ENCODE measurements at places on chromosomes 7 and 10.
A peak's percentile ranks its signal among the peaks of the same experiment; 100 is the strongest.

GRCh38 chr10:81248886-81249285, 626.1 kb upstream of the NRG3 start:
- DNase-seq = no peak

DNA sequence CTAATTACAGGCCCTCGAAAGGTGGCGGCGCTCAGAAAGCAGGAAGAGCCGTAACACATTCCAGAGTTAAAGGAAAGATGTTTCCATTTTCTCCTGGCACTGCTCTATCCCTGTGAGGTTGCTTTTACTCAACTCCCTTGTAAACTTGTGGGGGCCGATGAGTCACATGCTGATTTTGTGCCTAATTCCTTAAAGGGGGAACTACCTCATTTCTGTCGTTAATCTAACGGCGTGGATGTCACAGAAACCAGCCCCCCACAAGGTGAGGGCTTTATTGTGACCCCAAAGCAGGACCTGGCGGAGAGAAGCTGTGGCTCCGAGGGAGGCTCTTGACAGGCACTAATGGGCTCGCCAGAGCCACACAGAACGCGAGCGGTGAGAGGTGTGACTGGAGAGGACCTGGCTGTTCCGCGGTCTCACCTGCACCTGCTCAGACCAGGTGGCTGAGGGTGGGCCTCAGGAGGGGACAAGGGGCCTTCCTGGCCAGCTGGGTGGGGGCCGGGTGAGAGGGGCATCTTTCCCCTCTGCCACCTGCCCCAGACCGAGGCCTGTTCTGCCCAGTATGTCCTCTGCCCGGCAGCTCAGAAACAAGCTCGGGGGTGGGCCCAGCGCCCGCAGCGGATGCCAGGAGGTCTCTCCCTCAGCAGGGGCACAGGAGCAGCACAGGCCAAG, 50.9 kb downstream of the CALML3 start:
- DNase-seq = no peak

- DNase-seq = no peak
These were observed 162.5 kb upstream of the MALRD1 start for GRCh38 chr10:18886102-18886501.

DNA sequence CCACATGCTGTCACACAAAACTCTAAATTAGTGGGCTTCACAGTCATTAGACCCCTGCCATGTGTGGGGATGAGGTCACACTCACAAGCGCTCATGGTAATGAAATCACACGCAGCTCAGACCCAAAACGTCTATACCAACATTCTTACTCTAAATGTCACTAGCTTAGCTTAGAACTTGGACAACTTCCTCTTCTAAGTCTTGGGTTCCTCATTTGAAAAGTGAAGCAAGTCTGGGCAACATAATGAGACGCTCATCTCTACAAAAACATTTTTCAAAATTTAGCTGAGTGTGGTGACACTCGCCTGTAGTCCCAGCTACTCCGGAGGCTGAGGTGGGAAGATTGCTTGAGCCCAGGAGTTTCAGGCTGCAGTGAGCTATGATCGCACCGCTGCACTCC, 92.7 kb upstream of the MACROH2A2 start:
- no peak for DNase-seq

DNA sequence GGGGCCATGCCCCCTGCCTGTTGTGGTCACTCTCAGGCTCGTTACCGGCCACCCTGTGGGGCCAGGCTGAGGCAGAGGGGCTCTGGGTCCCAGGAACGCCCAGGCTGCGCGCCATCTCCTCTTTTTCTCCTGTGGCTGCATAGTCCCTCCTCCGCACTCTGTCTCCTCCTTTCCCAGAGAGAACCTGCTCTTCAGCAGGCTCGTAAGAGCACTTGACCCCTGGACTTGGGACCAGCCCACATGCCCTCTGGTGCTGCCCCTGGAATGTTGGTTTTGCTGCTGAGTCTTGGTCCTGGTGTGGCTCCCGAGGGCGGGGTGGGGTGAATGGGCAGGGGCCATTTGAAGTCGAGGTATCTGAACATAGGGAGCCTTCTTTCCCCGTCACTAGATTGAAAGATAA, 6.6 kb upstream of the BHLHA15 start:
- no peak for DNase-seq

DNA sequence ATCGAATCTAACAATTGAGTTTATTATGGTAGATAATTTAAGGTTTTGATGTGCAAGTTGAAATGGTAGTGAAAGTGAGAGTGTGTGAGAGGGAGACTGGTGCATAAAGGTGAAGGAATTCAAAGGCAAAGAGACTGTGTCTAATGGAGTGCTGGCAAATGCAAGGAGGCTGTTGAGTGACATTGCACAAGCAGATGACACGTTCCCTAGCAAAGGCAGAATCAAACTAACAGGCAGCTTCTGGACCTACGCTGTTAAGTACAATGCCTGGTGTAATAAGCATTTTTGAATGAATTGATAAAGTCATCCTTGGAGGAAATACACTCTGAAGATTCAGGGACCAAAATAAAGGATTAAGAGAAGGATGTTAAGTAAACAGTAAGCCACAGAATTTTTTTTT, 11.7 kb upstream of the GPR141 start:
- no peak for DNase-seq

- DNase-seq = no peak
These were observed 39.9 kb downstream of the APBB1IP start for GRCh38 chr10:26478061-26478460.

- DNase-seq = no peak
These were observed 134.1 kb downstream of the MAGI2 start for GRCh38 chr7:79319369-79319768.

DNA sequence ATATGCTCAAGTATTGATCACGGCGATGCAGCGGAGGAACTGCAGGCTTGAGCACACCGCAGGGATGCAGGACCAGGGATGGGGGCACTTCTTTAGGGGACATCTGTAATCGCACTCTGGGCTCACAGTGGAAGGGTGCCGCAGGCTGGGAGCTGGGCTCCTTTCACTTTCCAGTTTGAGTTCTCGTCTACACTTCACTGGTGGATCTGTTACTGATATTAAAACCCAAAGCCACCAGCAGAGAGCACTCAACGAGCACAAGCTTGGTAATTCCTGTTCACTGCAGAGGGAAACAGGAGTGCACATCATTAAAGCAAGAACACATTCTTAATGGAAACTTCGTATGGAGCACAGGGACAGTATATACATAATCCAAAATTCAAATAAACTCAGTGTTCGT, 91.3 kb downstream of the PARD3 start:
- DNase-seq = peak; percentile 48

DNA sequence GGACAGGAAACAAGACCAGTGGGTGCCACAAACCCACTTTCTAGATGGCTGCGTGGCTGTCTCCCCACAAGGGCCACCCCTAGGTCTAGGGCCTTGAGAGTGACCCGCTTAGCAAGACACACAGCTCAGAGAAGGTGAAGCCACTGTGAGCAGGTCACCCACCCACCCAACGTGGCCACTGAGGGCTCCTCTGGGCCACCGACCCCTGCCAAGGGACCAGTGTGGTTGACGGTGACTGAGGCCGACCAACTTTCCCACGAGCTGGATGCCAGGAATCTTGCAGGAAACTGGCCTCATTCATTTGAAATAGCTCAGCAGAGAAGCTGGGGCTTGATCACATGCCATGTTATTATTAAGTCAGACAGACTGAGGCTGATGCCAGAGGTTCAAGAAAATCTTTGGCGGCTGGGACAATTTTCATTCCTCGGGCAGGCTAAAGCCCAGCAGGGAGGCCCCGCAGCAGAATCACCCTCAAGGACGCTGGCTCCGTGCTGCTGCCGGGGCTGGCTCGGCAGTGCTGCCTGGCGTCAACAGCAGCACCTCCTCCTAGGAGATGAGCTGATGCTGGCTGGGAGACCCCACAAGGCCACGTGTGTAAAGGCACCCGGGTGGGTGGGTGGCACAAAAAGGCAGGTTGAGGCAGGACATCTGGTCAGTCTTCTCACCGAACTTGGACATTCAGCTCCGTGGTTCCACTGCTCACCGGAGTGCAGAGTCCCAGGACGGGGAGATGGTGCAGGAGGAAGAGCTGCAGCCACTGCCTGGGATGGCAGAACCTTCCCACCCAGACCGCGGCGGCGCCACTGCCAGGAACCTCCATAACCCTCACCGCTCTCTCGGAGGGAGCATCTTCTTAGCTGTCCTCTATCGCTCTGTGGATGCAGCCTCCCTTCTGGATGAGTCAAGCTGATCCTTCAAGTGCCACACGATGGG, 57.8 kb downstream of the ZRANB1 start:
- DNase-seq = no peak

DNA sequence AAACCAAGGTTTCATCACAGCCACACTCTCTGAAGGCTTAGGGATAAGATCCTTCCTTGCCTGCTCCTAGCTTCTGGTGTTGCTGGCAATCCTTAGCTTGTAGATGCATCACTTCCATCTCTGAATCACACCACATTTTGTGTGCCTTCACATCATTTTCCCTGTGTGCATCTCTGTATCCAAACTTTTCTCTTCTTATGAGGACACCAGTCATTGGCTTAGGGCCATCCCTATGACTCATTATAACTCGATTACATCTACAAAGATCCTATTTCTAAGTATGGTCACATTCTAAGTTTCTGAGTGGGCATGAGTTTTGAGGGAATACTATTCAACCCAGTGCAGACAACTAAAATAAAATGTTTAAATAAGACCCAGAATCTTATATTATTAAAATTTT, 121.7 kb downstream of the C7orf25 start:
- DNase-seq = no peak

- DNase-seq = no peak
These were observed 286.0 kb downstream of the RNLS start for GRCh38 chr10:88297103-88297502.

GRCh38 chr10:95352684-95353083, 61.9 kb upstream of the PDLIM1 start:
- DNase-seq = no peak

GRCh38 chr10:71801361-71801760, 28.0 kb upstream of the VSIR start:
- no peak for DNase-seq

GRCh38 chr10:54402576-54402975, 398.5 kb downstream of the PCDH15 start:
- no peak for DNase-seq

GRCh38 chr7:128021366-128021765, 9.9 kb downstream of the LRRC4 start:
- DNase-seq = no peak

GRCh38 chr10:95249467-95249866, 41.3 kb downstream of the PDLIM1 start:
- DNase-seq = no peak

- no peak for DNase-seq
These were observed 335.8 kb upstream of the MKI67 start for GRCh38 chr10:128461991-128462390.

GRCh38 chr7:70787286-70787685, 344.7 kb upstream of the GALNT17 start:
- DNase-seq = no peak

DNA sequence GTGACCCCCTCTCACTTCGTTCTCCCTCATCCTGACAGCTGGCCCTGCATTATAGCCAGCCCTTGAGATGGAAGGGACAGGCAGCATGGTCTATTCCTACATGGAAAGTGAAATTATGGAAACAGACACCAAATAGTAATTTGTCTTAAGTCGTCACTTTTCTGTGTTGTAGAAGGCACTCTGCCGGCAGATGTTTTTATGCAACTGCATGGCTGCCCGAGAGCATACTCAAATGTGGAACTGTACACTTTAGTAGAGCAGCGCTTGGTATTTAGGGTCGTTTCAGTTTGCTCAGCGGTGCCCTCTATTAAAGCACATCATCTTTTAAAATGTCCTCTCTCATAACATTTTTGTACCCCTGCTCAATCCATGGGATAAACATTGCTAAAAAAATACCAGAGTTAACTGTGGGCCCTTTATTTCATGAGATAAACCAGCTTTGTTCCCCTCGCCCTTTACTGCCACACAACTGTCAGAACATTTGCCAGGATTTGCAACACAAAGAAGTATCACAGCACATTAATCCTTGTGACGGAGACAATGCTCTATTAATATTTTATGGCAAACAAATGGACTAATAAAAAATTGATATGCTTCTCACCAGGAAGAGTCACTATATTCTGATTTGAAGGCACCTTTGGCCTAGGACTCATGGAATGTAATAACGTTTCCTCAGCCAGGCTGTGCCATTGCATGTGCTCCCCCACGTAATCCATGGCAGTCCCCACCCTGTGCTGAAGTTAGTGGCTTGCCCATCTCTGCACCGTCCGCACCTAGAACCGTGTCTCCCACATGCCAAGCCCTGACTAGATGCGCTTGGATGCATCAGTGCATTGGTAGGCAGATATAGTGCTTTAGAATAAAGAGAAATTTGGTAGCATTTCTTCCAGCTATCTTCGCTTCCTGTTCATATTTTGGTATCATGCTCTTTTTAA, 221.3 kb downstream of the PAXIP1 start:
- no peak for DNase-seq

DNA sequence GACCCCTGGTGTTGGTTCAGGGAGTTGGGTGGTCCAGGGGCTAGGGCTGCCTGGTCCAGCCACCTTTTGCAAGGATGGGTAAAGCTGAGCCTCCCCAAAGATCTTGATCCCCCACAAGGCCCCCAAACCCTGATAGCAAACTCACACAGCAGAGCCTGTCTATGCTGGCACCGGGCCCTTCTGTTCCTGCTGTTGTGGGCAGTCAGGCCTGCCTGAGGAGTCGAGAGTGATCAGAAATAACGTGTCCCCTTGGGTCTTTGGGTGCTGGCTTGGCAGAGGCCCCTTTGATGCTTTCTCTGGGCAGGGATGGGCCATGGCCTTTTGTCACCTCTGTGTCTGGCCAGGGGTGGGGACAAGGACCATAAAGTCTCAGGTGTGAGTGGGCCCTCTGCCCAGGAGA, 715 bp upstream of the MUC12 start:
- DNase-seq = no peak

- no peak for DNase-seq
These were observed 348.5 kb downstream of the KCNMA1 start for GRCh38 chr10:77289027-77289501.

- no peak for DNase-seq
These were observed 1.9 kb upstream of the ARHGAP22 start for GRCh38 chr10:48606530-48607355.

DNA sequence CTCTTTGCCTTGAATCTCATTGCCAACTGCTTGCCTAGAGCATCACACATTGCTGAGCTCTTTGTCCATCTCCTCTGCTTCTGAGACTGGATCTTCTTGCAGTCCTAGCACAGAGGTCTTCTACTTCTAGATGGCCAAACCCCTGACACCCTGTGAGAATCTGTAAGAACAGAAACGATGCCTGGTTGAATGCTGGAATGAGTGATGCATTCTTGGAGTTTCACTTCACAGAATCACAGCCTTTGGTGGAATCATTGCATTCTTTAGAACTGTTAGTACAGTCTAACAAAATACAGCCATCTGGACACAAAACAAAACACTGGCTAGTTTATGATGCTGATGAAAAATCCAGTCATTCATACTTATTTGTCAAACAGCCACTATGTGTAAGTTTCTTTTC, 141.7 kb upstream of the ITGB1 start:
- DNase-seq = no peak
